ENCODE measurements at places on chromosomes 6 and 20. TPM values are rescaled to one million over a fixed set of nuclear protein-coding genes. Genes with fewer than 3 reads are reported as not detected.
A peak's percentile ranks its signal among the peaks of the same experiment; 100 is the strongest.

GRCh38 chr6:25218346-25218745, 60.8 kb upstream of the CARMIL1 start:
- no peak for DNase-seq

GRCh38 chr6:24982231-24982630, 46.5 kb upstream of the RIPOR2 start:
- DNase-seq = no peak

GRCh38 chr6:129575378-129576118, 134.4 kb downstream of the ARHGAP18 start:
- DNase-seq = no peak

DNA sequence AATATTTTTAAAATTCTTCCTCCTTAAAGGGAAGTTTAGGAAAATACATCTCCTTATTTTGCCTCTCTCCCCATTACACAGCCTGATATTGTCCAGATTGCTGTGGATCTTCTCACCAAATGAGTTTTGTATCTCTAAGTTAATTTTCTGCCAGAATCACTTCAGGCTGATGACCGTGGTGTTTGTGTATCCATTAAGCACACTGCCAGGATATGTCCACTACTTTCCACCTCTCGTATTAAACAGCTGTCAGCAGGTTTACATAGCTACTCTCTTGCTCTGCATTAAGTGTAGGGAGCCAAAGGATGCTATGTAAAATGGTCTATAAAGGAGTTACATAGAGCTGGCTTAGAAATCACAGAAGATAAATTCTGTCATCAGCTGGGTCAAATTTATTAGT, 201.1 kb downstream of the ZFAND3 start:
- no peak for DNase-seq

GRCh38 chr20:42589976-42590639, 599.6 kb downstream of the PTPRT start:
- DNase-seq = no peak

DNA sequence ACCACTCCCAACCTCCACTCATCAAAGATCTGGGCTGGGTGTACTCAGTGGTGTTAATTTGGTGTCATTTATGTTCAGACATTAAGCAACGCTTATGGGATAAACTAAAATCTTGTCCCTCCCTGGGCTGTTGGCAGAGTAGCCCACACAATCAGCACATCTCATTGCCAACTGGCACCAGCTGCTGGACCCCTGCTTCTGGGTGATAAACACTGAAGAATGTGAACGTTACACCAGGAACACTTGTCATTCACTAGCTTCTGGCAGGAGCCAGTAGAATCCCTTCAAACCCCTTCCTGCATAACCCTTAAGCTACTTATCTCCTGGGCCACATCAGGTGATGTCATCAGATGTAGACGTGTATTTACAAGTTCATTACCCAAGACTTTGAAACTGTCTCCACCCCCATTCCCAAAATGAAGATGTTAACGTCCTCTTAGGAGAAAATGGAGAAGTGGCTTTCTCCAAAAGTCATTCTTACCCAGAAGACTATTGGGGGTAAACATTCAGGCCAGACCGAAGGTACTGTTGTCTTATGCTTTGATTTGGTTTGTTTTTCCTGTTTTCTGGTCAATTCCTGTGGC, 107.8 kb upstream of the CD93 start:
- DNase-seq = no peak

DNA sequence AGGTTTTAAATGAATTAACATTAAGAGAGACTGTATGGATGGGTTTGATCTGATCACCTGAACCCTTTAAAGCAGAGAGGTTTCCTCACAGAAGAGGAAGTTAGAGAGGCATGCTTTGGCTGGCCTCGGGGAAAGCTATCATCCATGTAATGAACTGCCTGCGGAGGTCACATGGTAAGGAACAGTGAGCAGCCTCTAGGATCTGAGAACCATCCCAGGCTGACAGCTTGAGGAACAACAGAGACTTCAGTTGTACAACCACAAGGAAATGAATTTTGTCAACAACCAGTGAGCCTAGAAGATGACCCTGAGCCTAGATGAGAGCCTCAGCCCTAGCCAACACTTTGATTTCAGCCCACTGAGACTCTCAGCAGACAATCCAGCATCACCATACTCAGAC, 2.9 kb upstream of the COL21A1 start:
- no peak for DNase-seq

- DNase-seq = no peak
Observed at GRCh38 chr6:12288211-12288618, 1.9 kb upstream of the EDN1 start.

DNA sequence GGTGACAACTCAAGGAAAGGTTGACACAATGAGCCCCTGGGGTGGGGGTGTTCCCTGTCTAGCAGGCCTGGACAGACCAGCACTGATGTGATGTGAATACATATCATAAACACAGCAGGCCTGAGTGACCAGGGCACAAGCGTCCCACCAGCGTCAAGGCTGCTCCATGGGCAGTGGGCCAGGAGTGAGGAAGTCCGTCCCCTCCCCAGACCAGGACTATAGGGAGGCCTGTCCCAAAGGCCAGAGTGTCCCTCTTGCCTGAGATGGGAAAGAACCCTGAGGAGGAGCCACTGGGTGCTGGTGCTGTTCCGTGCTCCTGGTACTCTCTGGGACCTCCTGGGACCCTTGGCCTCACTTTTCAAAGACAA, 44.6 kb downstream of the RRBP1 start:
- DNase-seq = no peak

- DNase-seq = no peak
Observed at GRCh38 chr6:161631676-161632194, 357.9 kb upstream of the AGPAT4 start.

- no peak for DNase-seq
Observed at GRCh38 chr20:51594236-51595057, 51.9 kb upstream of the NFATC2 start.

GRCh38 chr6:105430685-105431084, 27.8 kb upstream of the PREP start:
- DNase-seq = no peak

GRCh38 chr6:108120311-108120710, 45.5 kb upstream of the NR2E1 start:
- DNase-seq = no peak

DNA sequence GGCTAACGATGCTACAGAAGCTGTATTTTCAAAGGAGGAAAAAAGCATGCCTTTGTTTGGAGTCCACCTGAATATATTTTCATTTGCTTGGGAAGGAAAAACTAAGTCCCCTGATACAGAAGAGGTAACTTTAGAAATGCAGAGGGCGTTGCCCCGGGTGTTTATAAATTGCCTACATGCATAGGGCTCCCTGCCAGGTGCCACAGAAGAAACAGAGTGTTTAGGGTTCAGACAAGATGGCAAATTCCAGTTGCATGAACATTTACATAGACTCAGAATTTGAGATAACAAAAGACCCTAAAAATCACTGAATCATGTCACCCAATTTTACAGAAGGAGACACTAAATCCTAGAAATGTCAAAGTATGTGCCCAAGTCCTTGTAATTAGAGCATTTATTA, 19.9 kb downstream of the RIN2 start:
- no peak for DNase-seq

GRCh38 chr6:41413250-41413649, 77.8 kb downstream of the NCR2 start:
- DNase-seq = no peak

GRCh38 chr20:63940472-63941266, 15.5 kb downstream of the UCKL1 start:
- DNase-seq = no peak

GRCh38 chr6:112245511-112246203, 8.7 kb downstream of the LAMA4 start:
- DNase-seq = no peak

DNA sequence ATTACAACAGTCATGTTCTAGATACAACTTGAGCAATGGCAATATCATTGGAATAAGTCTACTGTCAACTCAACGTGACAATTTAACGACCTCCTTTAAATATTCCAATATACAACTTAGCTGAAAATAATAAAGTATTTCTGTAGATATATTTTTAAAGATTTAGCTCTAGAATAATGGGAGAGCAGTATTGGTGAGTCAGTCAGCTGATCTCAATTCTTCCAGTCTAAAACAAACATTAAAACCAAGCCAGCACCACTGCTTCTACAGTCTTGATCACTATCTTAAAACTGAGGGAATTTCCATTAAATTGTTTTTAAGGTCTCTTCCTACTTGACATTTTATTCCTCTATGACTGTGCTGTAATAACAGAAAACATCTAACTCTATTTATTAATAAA, 38.2 kb downstream of the NOL7 start:
- DNase-seq = no peak

- DNase-seq = no peak
Observed at GRCh38 chr6:39048481-39049399, at the start of gene GLP1R. GLP1R (plus strand) TSS chr6:39048781; CDS start chr6:39048841, 60 bp downstream.

GRCh38 chr6:26613689-26614683, 17.2 kb downstream of the ABT1 start:
- peak; percentile 43 for DNase-seq

GRCh38 chr20:59920944-59921343, 12.5 kb downstream of the SYCP2 start:
- DNase-seq = no peak

GRCh38 chr20:432677-433299, 24.7 kb downstream of the RBCK1 start:
- no peak for DNase-seq

GRCh38 chr6:131024565-131024964, 38.5 kb downstream of the EPB41L2 start:
- DNase-seq = no peak

The SYNDIG1 gene
- total RNA-seq = not detected

The EYA4 gene
- not detected for total RNA-seq

The DOK5 gene
- 4.3 TPM for total RNA-seq

The MAS1L gene
- not detected for total RNA-seq

The CTCFL gene
- not detected for total RNA-seq

The LRP11 gene
- total RNA-seq = 4.7 TPM

The CDH4 gene
- 0.15 TPM for total RNA-seq

The GUCA1A gene
- not detected for total RNA-seq

The AGER gene
- total RNA-seq = 17.0 TPM

The FNDC1 gene
- total RNA-seq = not detected

The CCR6 gene
- 0.31 TPM for total RNA-seq

The OPRM1 gene
- total RNA-seq = not detected

The LBP gene
- not detected for total RNA-seq

The GATA5 gene
- not detected for total RNA-seq

The MYLIP gene
- total RNA-seq = 7.3 TPM

The PRRC2A gene
- total RNA-seq = 304 TPM

Measured in activated naive CD4-positive, alpha-beta T cell treated with anti-CD3 and anti-CD28 coated beads for 36 hours (primary cell).